Transverse colon (tissue), 4 donors: ENCODE measurements at places on chromosomes 1 and 21. TPM values are rescaled to one million over a fixed set of nuclear protein-coding genes. Genes with fewer than 3 reads are reported as not detected.
A peak's percentile ranks its signal among the peaks of the same experiment; 100 is the strongest.

Gene SPRR1A
- total RNA-seq: not detected

DNA sequence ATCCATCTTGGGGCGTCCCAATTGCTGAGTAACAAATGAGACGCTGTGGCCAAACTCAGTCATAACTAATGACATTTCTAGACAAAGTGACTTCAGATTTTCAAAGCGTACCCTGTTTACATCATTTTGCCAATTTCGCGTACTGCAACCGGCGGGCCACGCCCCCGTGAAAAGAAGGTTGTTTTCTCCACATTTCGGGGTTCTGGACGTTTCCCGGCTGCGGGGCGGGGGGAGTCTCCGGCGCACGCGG lies 282 bp upstream of the SOD1 start:
- DNase-seq: no peak
- no peaks in the 10 kb centered on the region for H3K36me3 ChIP-seq
- no peaks in the 10 kb centered on the region for H3K27me3 ChIP-seq
- H3K4me1 ChIP-seq: peaks cover 51% of the 10 kb centered on the region
- H3K27ac ChIP-seq: peak overlapping the region; percentile 97

Gene TTLL7
- total RNA-seq: 4.0 TPM

DNA sequence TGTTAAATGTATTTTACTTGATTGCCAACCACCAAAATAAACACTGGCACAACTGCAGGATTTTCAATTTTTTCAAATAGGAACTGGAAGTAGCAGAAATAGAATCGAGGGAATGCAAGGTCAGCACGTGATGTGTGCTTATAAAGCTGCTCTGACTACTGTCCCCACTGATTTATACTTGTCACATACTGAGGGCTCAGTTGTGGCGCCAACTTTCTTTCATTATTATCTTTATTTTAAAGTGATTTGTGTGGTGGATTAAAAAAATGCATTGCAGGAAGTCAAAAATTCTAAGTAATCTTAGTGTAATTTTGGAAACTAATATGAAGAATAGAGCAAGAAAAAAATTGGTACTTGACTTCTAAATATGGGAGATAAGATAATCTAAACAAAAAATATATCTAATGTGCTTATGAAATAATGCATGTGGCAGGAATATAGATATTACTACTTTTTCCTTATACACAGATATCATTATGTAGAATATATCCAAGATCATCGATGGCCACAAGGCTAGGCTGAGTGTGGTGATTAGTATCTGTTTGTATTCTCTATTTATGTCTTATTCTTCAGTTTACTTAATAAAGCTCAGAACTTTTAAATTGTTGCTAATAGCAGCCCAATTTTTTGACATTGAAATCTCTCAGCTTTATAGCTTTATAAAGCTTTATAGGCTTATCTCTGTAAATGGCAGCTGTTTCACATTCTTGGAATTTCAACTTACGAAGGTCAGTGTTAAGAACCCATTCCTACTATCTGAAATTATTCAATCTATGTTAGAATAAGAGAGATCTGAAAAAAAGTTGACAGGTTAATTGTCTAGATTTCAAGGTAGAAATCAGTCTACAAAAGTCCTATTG lies 404.5 kb upstream of the ADAMTS5 start:
- H3K4me1 ChIP-seq: no peaks in the 10 kb centered on the region
- H3K36me3 ChIP-seq: no peaks in the 10 kb centered on the region
- no peaks in the 10 kb centered on the region for H3K27me3 ChIP-seq
- H3K4me3 ChIP-seq: no peak overlapping the region

GRCh38 chr21:34576041-34576511 lies 38.8 kb downstream of the RCAN1 start:
- H3K4me3 ChIP-seq: no peak overlapping the region
- DNase-seq: no peak
- no peaks in the 10 kb centered on the region for H3K27me3 ChIP-seq
- peaks cover 20% of the 10 kb centered on the region for H3K4me1 ChIP-seq
- no peaks in the 10 kb centered on the region for H3K36me3 ChIP-seq

Gene FALEC
- total RNA-seq: not detected

DNA sequence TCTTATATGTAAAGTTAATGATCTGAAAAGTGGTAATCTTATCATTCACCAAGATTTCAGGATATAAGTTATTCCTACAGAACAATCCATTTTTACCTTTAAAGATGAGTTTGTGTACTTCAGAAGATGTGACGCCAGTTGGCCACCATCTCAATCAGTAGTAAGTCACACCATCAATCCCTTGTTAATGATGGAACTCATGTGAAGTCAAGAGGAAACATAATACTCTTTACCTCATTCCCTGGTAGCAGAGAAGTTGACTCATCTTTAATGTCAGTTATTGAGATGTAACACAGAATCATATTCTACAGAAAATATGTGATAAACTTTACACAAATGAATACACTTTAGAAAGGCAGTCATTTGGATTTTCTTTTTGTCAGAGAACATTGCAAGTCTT lies 38.2 kb downstream of the MRPL39 start:
- no peak overlapping the region for H3K4me3 ChIP-seq
- no peaks in the 10 kb centered on the region for H3K27me3 ChIP-seq
- no peaks in the 10 kb centered on the region for H3K4me1 ChIP-seq
- DNase-seq: no peak
- H3K36me3 ChIP-seq: no peaks in the 10 kb centered on the region

DNA sequence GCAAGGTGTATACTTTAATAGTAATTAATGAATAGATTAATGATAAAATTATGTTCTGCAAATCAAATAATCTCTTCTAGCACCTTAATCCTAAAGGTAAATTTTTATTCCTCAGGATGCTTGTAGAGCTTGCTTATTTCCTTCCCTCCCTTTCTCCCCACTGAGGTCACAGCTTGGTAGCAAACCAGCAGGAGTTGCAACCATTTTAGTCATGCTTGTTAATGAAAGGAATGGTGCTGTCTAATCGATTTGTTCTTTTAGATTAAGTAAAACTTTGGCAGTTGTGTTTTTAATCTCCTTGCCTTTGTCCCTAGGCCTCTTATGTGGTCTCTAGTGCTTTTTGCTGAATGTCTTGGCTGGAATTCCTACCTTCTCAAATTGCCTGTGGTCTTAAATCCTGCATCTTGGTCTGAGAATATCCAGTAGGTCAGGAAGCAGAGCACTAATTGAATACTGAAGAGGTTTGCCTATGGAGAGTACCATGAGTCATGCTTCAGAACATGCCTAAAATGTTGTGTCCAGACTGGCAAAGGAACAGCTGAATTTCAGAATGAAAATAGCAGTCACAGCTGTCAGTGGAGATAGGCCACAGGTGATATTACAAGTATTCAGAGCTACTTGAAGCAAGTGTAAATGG lies 36.3 kb upstream of the RWDD3 start:
- no peaks in the 10 kb centered on the region for H3K36me3 ChIP-seq
- H3K27me3 ChIP-seq: no peaks in the 10 kb centered on the region
- no peaks in the 10 kb centered on the region for H3K4me1 ChIP-seq
- no peak overlapping the region for H3K4me3 ChIP-seq
- no peak for DNase-seq

Gene CHIT1
- total RNA-seq: 0.79 TPM

Gene CCDC190
- total RNA-seq: not detected
